Uterine smooth muscle cell (primary cell): ENCODE measurements at places on chromosomes 6 and 20. TPM values are rescaled to one million over a fixed set of nuclear protein-coding genes. Genes with fewer than 3 reads are reported as not detected.

The MMP24 gene
- total RNA-seq, result 0.11 and 0.12 TPM in 2 replicates

The CCN6 gene
- total RNA-seq, result not detected in 2 replicates

The PSMB1 gene
- total RNA-seq, result 275 and 409 TPM in 2 replicates

The OOEP gene
- not detected in 2 replicates for total RNA-seq

The BPIFB1 gene
- total RNA-seq, result not detected in 2 replicates

The EPB41L1 gene
- 16.4 and 24.7 TPM in 2 replicates for total RNA-seq

The ZNF76 gene
- 17.9 and 22.0 TPM in 2 replicates for total RNA-seq
